ENCODE measurements at places on chromosomes 2 and 18.

DNA sequence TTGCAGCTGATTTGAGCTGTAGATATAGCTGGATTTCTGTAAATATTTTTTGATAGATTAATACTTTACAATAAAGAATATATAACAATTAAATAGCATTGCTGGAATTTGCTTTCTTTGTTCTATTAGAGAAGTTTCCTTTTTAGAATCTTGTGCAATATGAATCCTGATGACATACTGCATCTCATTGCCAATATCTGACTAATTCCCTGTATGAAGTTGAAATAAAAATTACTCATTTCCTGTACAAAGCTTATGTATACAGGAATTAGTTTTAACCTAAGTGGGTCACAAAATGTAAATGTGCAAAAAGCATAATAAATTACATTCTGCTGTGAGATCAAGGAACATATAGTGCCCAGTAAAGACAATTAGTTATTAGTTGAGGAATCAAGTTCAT lies 72.8 kb upstream of the TMEFF2 start:
- no peak for DNase-seq

DNA sequence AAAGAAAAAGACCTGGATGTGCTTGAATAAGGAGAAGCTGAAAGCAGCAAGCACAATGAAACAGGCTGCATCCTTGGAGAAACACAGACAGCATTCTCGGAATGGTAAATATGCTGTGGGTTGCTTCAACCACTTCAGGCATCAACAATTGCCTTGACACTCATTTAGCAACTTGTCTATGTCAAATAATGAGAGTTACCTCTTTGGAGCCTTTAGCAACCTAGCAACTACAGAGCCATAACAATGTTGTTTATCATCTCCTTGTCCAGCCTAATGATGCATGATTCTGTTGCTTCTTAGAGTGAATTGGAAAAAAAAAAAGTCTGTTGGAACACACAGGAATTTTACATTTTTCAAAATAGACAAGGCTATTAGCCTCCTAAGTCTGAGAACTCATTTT lies 410.6 kb downstream of the PIK3C3 start:
- no peak for DNase-seq

DNA sequence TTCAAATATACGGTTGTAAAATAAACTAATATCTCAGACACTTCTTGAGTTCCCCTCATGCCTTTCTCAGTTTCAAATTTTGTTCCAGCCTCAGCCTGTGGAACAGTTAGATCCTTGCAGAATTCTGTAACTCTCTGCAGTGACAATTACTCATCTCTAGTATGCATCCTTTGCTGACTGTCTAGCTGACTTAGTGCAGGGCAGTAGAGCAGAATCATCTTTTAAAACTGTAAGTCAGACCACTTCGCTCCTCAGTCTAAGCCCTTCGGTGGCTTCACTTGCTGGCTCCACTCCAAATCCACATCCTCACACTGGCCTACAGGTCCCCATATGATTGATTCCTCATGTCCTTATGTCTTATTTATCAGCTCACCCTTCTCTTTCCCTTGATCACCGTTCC lies 164.1 kb upstream of the ZSWIM2 start:
- DNase-seq = no peak

DNA sequence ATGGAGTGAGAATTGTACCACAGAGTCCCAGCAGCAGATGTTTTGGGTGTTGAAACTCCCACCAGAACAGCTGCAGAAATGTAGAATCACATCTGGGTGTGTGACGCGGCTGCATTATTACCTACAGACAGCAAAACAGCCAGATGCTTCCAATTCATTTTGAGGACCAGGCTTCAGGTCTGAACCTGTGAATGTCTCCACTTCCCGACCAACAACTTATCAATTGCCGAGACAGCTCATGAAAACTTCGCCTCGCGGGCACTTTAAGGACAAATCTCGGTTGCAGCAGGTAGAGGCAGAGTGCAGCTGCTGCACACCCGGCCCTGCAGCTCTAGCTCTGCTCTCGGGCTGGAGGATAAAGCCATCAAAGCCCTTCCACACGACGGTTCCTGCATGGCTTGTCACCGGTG lies 202.0 kb downstream of the HRH4 start:
- DNase-seq = no peak

GRCh38 chr2:64629875-64630274 lies 23.8 kb downstream of the SERTAD2 start:
- no peak for DNase-seq

GRCh38 chr2:200913654-200914053 lies 24.5 kb downstream of the NIF3L1 start:
- DNase-seq = no peak

- DNase-seq = no peak
Measured at GRCh38 chr18:56146565-56146964, 491.8 kb downstream of the TXNL1 start.

DNA sequence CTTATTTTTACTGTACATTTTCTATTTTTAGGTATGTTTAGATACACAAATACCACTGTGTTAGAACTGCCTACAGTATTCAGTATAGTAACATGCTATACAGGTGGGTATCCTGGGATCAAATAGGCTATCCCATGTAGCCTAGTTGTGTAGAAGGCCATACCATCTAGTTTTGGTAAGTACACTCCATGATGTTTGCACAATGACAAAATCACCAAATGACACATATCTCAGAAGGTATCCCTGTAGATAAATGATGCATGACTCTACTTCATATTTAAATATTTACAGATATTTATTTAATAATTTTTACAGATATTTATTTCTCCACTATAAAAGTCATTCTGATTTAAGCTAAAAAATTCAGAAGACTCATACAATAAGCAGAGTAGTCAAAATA lies 233.8 kb upstream of the OSR1 start:
- DNase-seq = no peak

- no peak for DNase-seq
Measured at GRCh38 chr18:75246721-75247610, 36.4 kb downstream of the TSHZ1 start.

GRCh38 chr2:11976073-11976472 lies 229.6 kb downstream of the LPIN1 start:
- DNase-seq = no peak

DNA sequence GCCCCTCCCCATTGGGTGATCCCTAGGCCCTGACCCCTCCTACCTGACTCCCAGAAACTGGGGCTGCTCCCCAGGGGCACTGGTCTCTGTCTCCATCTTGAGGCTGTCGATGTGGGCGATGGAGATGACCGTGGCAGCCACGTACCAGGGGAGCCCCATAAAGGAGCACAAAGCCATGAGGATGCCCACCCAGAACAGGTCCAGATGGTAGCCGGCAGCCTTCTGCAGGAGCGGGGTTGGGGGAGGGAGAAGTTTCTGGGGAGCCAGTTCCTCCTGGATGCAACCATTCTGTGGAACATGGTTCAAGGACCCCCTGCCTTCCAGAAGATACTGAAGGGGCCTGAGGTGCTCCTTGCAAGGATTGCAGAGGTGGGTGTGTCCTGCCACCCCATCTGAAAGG lies 34.0 kb downstream of the MTHFD2 start:
- DNase-seq = no peak
